ENCODE measurements at places on chromosomes 11 and 22.
A peak's percentile ranks its signal among the peaks of the same experiment; 100 is the strongest.

DNA sequence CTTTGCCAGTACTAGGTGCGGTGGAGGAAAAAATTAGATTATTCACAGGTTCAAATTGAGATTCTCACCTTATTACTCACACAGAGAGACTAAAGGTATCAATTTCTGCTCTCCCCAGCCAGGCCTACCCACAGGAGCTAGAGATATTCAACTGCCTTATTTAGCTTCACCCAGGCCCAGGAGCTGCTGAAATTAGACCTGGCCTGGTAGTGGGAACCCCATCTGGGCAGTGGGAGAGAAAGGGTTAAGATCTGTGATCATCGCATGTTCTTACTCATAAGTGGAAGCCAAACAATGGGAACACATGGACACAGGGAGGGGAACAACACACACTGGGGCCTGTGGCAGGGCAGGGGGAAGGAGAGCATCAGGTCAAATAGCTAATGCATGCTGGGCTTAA is 20.9 kb upstream of the MICAL2 start:
- DNase-seq: no peak

- no peak for DNase-seq
Observed at GRCh38 chr11:83162377-83162776, 5.4 kb downstream of the PCF11 start.

DNA sequence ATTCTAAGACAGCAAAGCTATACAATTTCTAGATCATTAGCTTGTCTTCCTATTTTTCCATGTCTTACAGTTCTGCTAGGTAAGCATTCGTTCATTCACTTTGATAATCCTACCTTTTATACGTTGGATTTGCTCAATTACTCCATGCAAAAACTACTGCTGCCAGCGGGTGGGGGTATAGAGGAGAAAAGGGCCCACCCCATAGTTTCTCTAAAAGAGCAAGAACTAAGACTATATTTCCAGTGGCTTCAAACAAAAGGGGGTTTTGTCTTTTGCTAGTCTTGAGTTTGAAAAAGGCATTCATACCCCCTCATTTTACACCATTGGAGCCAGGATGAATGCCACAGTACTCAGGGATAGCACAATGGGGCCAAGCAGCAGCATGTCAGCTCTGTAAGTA is 155.7 kb downstream of the WT1 start:
- DNase-seq: no peak

DNA sequence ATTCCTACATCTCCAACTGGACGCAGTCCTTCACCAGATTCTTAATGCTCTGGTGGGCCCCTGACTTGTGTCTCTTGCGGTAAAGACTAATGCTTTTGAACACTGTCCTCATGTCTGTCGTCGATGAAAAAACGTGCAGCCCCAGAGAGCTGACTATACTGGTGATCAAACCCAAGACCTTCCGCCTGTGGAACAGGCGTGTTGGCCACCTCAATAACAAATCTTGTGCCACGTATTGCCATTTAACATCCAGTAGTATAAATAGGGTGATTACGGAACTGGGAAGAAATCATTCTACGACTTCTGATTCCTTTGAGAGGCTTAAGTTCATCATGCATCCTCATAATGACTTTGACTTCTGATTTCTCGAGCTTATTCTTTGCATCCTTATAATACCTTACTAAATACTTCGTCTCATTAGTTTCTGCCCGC is 45.6 kb downstream of the OR4D9 start:
- DNase-seq: no peak

- DNase-seq: no peak
Observed at GRCh38 chr11:93969925-93970922, 50.9 kb upstream of the HEPHL1 start.

DNA sequence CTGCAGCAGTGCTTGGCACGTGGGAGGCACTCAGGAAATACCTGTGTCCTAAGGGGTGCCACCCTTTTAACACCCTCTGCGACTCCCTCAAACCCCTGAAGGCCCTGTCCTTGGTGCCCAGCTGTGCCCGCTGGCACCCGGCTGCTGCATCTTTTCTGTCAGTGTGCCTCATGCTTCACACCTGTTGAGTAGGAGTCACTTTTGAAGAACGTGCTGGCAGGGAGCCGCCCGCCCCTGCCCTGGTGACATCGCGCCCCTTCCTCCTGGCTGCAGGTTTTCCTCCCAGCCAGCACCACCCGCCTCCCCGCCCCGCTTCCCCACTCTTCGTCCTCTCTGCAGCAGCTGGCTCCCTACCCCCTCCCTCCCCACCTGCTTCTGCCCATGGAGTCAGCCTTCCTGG is 17.8 kb downstream of the FRMD8 start:
- no peak for DNase-seq

DNA sequence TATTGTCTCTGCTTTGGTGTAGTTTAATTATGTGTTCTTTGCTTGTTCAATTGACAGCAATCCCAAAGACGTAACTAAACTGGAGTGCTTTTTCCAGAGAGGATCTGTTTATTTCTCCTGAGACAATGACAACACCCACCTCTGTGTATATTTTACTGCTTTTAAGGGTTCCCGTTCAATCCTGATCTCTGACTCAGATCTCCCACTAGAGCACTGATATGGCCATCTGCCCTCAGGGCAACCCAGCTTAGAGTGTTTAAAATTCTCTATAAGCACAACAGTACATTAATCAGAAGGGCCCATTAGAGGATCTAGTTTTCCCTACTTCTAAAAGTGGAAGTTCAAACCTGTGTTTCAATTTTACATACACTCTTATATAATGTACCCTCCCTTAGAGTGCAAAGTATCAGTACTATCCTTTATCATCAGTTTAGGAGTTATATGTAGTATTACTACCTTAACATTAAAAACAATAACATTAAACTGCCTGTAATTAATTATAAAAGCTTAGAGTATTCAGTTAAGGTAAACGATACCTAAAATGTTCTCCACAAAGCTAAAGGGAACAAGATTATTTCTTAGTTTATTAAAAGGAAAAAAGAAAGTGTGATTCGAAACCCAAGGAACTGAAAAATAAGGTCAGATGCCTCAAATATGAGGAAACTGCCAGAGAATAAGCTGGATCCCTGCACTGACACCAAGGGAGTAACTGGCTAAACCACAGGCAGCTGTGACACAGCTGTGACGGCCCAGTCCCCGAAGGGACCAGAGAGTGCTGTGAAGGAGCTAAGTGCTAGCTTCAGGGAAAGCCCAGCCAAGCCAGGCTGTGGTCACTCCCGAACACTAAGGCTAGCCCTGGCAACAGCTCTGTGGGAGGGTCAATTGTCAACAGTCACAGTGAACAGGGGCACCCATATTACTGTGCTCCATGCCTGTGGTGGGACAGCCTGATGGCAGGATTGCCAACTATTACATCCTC is 15.2 kb downstream of the UFD1 start:
- no peak for DNase-seq

- no peak for DNase-seq
Observed at GRCh38 chr11:12547953-12548650, 126.1 kb upstream of the TEAD1 start.

GRCh38 chr11:102416976-102417375 is 35.6 kb downstream of the TMEM123 start:
- no peak for DNase-seq

DNA sequence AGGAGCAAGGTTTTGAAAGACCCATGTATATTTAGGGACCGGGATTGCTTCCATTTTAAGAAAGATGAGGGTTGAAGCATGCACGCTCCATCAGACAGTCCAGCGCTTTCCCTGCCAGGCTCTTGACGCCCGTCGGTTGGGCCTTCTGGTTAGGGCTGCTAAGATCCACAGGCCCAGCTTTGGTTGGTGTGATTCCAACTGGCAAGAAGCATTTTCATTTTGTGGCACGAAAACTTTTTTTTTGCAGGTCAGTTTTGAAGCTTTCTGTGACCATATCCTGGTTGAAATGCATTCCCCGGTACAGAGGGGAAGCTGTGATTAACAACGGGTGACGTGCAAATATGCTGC is 34.3 kb upstream of the MPPED1 start:
- DNase-seq: no peak

DNA sequence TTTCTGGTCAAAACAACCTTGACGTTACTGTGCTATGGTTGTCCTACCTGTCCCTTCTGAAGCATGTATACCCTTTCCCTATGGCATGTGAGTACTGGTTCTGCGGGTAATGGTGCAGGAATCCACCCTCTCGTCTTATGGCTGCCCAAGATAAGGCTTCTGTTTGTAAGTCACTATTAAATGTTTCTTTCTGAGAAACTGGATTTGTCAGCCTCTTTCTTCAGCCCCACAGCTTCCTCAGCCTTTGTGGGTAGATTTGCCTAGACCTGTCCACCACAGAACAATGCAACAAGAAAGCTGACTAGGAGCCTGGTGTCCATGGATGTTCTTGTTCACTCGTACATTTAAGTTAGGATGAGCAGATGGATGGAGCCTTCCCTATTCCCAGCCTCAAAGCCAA is 14.4 kb downstream of the MMP7 start:
- DNase-seq: no peak

DNA sequence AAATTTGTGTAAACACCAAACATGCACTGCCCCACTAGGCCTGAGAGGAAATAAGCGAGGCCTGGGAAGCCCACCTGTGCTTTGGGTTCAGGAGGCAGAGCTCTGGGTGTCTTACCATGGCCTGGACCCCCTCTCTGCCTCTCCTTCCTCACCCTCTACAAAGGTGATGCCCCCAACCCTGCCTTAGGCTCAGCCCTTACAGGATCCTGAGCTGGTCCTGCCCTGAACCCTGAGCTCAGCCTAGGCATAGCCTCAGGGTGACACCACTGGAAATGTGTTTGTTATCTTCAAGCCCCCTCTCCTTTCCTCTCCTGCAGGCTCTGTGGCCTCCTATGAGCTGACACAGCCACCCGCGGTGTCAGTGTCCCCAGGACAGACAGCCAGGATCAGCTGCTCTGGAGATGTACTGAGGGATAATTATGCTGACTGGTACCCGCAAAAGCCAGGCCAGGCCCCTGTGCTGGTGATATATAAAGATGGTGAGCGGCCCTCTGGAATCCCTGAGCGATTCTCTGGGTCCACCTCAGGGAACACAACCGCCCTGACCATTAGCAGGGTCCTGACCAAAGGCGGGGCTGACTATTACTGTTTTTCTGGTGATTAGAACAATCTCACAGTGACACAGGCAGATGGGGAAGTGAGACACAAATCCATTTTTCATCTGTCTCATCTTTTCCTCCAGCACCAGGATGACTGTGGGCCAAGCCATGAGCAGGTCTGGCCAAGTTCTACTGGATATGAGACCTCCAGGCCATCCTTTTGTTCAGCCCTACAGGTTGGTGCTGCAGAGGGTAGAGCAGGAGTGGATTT is 117.8 kb downstream of the GGTLC2 start:
- no peak for DNase-seq

- no peak for DNase-seq
Observed at GRCh38 chr22:17269607-17270261, 50.5 kb upstream of the ADA2 start.

DNA sequence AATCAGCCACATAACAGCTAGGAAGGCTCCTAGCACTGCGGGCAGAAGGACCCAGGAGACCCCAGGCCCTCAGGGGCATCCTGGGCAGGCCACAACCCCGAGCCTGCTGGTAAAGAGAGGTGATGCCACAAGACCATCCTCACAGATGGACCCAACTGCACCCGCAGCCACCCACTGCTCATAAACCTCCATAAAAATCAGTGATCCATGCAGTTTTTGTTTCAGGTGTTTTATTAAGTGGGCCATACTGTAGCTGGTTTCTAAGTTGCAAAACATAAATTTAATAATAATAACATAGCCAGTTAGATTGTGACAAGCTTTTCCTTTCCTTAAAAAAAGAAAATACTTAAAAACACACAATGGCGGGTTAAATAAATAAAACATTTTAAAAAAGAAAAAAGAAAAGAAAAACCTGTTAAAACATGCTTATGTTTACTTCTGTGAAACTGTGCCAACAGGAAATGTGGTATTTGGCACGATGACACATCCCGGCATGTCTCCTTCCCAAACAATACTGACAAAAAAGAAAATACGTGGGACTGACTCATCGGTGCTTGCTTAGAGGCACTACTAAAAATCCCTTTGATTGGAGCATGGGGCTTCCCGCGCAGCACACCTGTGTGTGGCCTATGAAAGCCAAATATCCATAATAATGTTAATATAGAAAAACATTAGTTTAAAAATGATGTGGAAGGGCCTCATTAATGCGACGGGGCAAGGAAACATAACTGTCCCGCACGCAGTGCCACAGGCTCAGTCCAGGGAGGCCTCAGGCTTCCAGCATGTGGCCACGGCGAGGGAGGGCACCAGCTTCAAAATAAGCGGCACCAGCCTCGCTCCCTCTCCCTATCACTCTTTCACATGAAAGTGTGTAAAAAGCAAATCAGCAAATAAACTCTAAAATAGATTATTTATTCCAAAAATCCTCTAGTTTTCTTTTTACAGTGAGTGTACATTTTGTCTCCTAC is 47.5 kb upstream of the SCUBE2 start:
- peak; percentile 94 for DNase-seq

DNA sequence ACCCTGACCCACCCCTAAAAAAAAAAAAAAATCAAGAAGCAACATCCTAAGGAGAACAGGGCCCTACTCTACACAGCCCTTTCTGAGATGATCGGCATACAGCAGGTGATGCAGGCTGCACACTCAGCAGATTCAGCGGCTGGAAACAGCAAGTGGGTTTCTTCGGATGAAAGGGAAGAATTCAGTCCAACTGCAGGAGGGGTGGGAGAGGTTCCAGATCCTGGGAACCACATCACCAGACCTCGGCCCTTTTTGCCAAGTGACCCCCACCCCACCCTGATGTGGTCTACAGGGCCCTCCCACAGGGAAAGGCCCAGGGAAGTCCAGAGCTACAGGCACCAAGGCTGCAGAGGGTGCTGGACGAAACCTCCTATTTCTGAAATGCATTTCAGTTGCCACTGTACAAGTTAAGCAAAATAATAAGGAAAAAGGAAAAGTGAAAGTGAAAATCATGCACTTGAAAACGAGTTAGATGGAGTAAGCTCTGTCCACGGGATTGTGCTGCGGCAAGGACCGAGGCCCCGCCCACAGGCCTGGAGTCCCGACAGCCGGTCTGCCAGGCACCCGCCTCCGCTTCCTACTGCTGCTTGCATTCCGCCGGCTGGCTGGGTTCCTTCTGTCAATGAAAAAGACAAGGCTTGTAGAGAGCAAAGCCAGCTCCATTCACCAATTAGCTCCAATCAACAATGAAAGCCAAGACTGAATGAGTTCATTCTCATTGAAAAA is 16.0 kb upstream of the PHLDA2 start:
- no peak for DNase-seq

Data from Panc1 (cell line).